Activated CD8-positive, alpha-beta memory T cell treated with anti-CD3 and anti-CD28 coated beads for 1 hour (primary cell): ENCODE measurements at places on chromosomes 7 and 10.

- DNase-seq = no peak
Observed at GRCh38 chr10:113921561-113922370, 67.3 kb downstream of the NHLRC2 start.

- no peak for DNase-seq
Observed at GRCh38 chr10:102479651-102480050, 22.9 kb downstream of the ACTR1A start.

- DNase-seq = no peak
Observed at GRCh38 chr7:11605749-11606148, 226.2 kb downstream of the THSD7A start.

DNA sequence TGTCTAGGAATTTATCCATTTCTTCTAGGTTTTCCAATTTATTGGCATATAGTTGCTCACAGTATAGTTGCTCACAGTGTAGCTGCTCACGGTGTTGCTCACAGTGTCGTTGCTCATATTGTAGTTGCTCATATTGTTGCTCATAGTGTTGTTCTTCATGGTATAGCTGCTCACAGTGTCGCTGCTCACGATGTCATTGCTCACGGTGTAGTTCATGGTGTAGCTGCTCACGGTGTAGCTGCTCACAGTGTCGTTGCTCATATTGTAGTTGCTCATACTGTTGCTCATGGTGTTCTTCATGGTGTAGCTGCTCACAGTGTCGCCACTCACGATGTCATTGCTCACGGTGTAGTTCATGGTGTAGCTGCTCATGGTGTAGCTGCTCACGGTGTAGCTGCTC lies 7.7 kb upstream of the PRKAR1B start:
- no peak for DNase-seq

DNA sequence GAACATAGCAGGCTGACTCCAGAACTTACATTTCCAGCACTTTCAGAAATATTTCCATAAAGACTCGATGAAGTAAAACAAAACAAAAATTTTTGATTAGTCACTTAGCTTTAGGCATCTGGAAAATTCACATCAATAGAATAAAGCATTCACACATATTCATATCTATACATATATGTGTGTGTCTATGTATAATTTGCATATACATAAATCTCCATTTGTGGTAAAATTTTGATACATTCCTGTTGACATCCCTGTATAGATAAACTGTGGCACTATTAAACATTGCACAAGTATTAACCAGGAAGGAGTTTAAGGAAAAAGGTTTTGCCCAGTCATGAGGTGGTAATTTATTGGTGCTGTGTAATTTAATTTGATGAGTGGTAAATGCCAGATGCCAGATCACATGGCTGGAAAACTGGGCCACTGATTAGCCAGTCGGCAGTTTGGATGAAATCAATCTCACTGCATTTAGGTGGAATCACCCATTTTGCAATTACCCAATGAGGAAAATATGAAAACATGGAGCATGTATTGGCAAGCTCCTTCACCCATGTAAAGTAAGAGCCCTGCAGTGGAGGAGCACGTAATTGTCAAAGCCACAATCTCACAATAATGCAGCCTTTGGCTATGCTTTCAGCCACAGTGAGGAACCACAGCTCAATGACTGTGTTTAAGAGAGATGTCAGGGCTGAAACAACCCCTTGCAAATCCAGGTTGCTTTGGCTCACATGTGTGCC lies 294.6 kb downstream of the RNLS start:
- DNase-seq = no peak
